ENCODE measurements at places on chromosomes 12 and 14. TPM values are rescaled to one million over a fixed set of nuclear protein-coding genes. Genes with fewer than 3 reads are reported as not detected.

TMEM233 gene
- total RNA-seq = 0.11 TPM

CD163 gene
- total RNA-seq = 43.3 TPM

MGAT4C gene
- 2.1 TPM for total RNA-seq

GRCh38 chr14:59320763-59321625 lies 132.5 kb downstream of the DAAM1 start:
- H3K27me3 ChIP-seq = no peaks in the 10 kb centered on the region
- H3K4me1 ChIP-seq = no peaks in the 10 kb centered on the region
- peak overlapping the region; percentile 72 for H3K27ac ChIP-seq
- H3K4me3 ChIP-seq = no peak overlapping the region

- H3K4me1 ChIP-seq = peaks cover 31% of the 10 kb centered on the region
- DNase-seq = no peak
- H3K27ac ChIP-seq = peak overlapping the region; percentile 82
These were observed 2.6 kb downstream of the BCL7A start for GRCh38 chr12:122024132-122024785.

DNA sequence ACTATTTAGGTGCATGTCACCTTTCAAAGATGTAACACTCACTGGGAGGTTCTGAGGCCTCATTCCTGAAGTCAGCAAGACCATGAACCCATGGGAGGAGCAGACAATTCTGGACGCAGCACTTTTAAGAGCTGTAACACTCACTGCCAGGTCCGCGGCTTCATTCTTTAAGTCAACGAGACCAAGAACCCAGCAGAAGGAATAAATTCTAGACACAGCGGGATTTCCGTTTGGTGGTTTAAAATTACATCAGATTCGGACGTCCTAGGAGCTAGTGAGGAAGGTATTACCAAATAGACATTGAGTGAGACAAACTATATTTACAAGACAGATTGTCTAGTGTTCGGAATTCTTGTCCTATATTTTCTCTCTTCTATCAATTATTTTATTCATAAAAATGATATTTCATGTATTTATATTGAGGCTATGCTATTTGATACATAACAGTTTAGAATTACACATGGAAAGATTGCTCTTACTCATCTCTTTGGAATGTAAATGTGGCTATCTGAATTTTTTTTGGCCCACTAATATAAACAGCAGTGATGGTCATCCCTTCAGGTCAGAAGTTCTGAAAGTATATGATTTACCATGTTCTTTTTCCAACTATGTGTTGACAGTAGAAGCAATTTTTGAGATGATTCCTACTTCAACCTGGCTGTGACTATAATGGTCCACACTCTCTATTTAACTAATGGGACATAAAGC lies 1973.0 kb upstream of the FLRT2 start:
- H3K4me3 ChIP-seq = no peak overlapping the region
- no peak for DNase-seq
- no peaks in the 10 kb centered on the region for H3K4me1 ChIP-seq
- H3K27ac ChIP-seq = no peak overlapping the region
- H3K27me3 ChIP-seq = no peaks in the 10 kb centered on the region
- no peaks in the 10 kb centered on the region for H3K36me3 ChIP-seq

- H3K4me3 ChIP-seq = no peak overlapping the region
- H3K36me3 ChIP-seq = no peaks in the 10 kb centered on the region
- no peak overlapping the region for H3K27ac ChIP-seq
These were observed 691.8 kb downstream of the TMEM121 start for GRCh38 chr14:106218174-106218573.

DNA sequence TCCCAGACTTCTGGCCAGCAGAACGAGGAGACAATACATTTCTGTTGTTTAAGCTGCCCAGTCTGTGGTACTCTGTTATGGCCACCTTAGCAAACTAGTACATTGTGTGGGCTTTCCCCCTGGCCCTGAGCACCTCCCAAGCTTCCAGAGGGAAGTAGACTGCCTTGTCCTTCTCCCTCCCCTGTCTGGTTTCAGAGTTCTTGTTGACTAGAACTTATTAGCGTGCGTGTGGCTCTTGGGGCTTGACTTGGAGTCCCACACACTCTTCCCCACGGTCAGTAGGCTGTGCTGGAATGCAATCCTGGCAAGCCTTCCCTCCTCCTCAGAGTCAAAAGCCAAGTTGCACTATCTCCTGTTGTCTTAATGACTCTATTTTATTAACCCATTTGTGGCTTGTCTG lies 27.7 kb downstream of the FBLN5 start:
- H3K4me3 ChIP-seq = no peak overlapping the region
- DNase-seq = no peak
- peak overlapping the region; percentile 51 for H3K27ac ChIP-seq
- peaks cover 19% of the 10 kb centered on the region for H3K4me1 ChIP-seq

- no peaks in the 10 kb centered on the region for H3K27me3 ChIP-seq
- no peak overlapping the region for H3K27ac ChIP-seq
- no peak overlapping the region for H3K4me3 ChIP-seq
- H3K4me1 ChIP-seq = peaks cover 11% of the 10 kb centered on the region
These were observed 161.8 kb downstream of the SRGAP1 start for GRCh38 chr12:64006211-64006825.

- H3K27ac ChIP-seq = peak overlapping the region; percentile 6
- DNase-seq = no peak
- no peaks in the 10 kb centered on the region for H3K27me3 ChIP-seq
- no peak overlapping the region for H3K4me3 ChIP-seq
- peaks cover 38% of the 10 kb centered on the region for H3K4me1 ChIP-seq
These were observed 57.5 kb upstream of the TMCC3 start for GRCh38 chr12:94707892-94708291.

DNA sequence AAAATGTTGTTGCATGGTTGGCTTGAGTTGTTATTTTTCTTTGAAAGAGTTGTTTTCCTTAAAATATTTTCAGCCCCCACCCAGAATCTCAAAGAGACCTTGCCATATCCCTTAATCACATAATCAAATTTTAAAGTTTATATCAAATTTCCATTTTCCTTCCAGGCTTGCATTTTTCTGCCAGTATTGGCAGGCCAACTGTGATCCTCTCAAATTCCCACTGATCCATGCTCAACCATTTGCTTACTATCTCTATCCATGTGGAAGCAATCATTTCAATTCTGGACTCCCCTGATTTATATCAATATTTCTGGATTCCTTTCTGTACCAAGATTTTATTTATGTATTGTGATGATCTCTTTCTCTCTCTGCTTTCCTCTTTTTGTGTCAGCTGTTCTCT lies 64.2 kb upstream of the PYGL start:
- no peaks in the 10 kb centered on the region for H3K36me3 ChIP-seq
- no peaks in the 10 kb centered on the region for H3K27me3 ChIP-seq
- no peak overlapping the region for H3K27ac ChIP-seq
- H3K4me3 ChIP-seq = no peak overlapping the region
- no peak for DNase-seq

GRCh38 chr12:31263661-31264060 lies 62.3 kb downstream of the SINHCAF start:
- H3K4me3 ChIP-seq = no peak overlapping the region
- no peaks in the 10 kb centered on the region for H3K27me3 ChIP-seq
- H3K36me3 ChIP-seq = no peaks in the 10 kb centered on the region
- H3K27ac ChIP-seq = no peak overlapping the region

- no peak overlapping the region for H3K4me3 ChIP-seq
- no peak overlapping the region for H3K27ac ChIP-seq
- no peaks in the 10 kb centered on the region for H3K4me1 ChIP-seq
- no peak for DNase-seq
- H3K27me3 ChIP-seq = no peaks in the 10 kb centered on the region
These were observed 298.4 kb downstream of the SYT1 start for GRCh38 chr12:79162948-79163347.

DNA sequence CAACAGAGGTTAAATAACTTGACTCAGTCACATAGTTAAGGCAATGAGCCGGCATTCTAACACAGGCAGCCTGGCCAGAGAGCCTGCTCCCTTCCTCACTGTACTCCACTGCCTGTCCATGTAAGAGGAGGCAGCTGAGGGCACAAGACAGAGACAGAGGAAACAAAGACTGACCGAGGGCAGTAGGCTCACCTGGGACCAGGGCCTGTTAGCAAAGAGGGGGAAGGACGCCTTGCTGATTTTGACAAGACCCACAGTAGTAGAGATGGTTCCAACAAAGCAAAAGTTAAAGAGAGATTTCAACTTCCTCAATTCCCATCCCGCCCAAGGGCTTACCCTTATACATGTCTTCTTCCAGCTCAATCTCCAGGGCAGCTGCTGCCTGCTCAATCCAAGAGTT lies 26.5 kb downstream of the OTUB2 start:
- DNase-seq = peak; percentile 21
- H3K4me1 ChIP-seq = no peaks in the 10 kb centered on the region
- H3K36me3 ChIP-seq = peaks cover 99% of the 10 kb centered on the region
- H3K27ac ChIP-seq = no peak overlapping the region
- H3K4me3 ChIP-seq = no peak overlapping the region
- no peaks in the 10 kb centered on the region for H3K27me3 ChIP-seq

Measured in right atrium auricular region (tissue), 2 donors.